Posterior vena cava (tissue), 2 donors: ENCODE measurements at places on chromosomes 1 and 21. TPM values are rescaled to one million over a fixed set of nuclear protein-coding genes. Genes with fewer than 3 reads are reported as not detected.

The LCE1C gene
- not detected for total RNA-seq

DNA sequence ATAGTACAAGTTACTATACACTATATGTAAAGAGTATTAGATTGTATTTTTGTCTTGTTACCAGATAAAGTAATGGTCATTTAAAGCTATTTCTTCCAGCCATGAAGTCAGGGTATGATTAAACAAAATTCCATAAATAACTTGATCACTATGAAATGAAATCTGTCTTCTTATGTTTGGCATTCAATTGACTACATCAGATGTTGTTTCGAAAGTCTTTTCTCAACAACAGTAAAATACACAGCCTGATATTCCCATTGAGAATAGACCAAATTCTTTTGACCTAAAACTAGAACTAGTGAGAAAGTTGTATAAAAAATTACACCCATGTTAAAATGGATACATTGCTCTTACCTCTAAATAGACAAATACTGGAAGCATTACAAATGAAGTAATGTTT, 134.6 kb upstream of the ADAMTS5 start:
- DNase-seq = no peak

The C1orf105 gene
- total RNA-seq = not detected

GRCh38 chr1:99704356-99704816, 58.5 kb downstream of the PALMD start:
- no peak for DNase-seq

The SPRR5 gene
- not detected for total RNA-seq

The FAM177B gene
- total RNA-seq = not detected

DNA sequence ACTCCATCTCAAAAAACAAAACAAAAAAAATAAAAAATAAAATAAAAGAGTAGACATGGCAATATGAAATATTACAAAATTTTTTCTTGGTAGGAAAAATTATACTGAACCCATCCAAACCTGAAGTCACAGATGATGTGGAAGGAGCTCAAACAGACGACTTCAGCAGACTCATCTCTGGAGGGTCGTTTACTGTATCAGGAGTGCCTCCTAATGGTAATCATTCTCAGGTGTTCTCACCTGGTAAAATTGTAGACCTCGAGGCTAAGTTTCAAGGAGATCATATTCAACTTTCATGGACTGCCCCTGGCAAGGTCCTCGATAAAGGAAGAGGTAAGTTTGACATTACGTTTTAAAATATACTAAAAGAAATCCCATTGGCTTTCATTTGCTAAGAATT, 54.3 kb upstream of the SH3GLB1 start:
- no peak for DNase-seq

GRCh38 chr1:58555393-58555792, 8.9 kb upstream of the OMA1 start:
- no peak for DNase-seq

The EPHB2 gene
- 11.4 TPM for total RNA-seq

DNA sequence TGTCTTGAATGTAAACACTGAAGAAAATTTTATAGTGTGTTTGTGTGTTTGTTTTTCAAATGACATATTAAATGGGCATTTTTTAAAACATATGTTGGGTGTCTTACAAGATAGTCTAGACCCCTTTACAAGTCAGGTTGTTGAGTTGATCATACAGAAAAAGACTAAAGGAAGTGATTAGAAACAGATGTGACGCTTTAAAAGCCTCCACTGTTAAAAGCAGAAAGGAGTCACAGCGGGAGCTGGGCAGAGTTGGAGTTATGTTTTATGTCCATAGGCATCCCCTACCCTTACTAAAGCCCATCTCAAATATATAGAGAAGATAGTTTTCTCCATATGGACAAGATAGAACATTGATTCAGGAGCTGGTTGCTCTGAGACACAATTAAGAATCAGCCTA, 393.9 kb downstream of the PLPP3 start:
- DNase-seq = no peak

GRCh38 chr1:236882678-236883077, 87.6 kb downstream of the MTR start:
- DNase-seq = no peak

DNA sequence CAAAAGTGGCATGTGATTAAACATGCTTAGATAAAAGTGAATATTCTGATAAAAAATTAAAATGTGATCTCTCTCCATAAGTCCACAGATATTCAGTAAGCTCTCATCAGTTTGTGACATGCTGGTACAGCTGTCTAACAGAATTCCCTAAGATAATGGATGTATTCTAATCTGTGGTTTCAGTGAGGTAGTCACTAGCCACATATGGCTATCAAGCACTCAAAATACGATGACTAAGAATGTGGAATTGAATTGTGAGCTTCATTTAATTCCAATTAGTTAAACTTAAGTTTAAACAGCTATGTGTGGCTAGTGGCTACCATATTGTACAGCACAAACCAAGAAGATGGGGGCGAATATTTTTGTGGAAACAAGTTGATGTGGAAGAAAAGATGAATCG, 4.1 kb upstream of the REG4 start:
- DNase-seq = no peak

GRCh38 chr1:198970916-198971315, 332.1 kb downstream of the PTPRC start:
- DNase-seq = no peak

DNA sequence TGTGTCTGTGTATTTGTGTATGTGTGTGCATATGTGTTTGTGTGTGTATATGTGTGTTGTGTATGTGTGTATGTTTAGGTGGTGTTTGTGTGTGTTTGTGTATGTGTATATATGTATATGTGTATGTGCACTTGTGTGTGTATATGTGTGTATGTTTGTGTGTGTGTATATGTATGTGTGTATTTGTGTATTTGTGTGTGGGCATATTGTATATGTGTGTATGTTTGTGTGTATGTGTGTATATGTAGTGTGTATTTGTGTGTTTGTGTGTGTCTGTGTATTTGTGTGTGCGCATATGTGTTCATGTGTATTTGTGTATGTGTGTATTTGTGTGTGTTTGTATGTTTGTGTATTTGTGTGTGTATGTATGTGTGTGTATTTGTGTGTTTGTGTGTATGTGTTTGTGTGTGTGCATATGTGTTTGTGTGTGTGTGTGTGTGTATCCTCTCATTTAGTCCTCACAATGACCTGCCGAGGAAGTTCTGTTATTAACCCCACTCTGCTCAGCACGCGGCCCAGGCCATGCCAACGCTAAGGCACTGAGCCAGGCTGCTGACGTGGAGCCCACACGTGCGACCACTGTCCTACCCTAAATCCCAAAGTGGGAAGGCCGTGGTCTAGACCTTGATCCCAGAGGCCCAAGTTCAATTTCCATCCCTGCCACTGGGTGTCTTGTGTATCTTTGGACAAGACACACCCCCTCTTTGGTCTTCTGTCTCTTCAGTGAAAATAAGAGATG, 43.2 kb upstream of the TMEM51 start:
- DNase-seq = peak; percentile 50

The SELP gene
- total RNA-seq = 23.8 TPM

The FGR gene
- total RNA-seq = 21.9 TPM

The NBPF20 gene
- total RNA-seq = 3.6 TPM

DNA sequence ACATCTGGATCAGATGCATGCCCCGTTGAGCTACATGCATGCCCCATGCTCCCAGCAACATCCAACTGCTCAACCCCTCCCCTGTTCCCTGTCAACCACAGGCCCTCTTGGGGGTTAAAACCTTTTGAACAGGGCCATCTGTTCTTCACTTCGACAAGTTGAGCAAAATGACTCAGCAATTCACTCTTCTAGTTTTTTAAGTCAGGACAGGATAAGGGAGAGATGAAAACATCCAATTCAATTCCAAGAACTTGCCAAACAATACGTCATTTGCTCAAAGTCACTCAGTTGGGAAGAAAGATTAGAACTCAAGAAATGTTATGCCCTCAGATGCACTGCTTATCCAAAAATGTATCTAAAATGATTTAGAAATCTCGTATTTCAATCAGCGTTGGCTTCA, 46.1 kb upstream of the MTF2 start:
- DNase-seq = no peak

DNA sequence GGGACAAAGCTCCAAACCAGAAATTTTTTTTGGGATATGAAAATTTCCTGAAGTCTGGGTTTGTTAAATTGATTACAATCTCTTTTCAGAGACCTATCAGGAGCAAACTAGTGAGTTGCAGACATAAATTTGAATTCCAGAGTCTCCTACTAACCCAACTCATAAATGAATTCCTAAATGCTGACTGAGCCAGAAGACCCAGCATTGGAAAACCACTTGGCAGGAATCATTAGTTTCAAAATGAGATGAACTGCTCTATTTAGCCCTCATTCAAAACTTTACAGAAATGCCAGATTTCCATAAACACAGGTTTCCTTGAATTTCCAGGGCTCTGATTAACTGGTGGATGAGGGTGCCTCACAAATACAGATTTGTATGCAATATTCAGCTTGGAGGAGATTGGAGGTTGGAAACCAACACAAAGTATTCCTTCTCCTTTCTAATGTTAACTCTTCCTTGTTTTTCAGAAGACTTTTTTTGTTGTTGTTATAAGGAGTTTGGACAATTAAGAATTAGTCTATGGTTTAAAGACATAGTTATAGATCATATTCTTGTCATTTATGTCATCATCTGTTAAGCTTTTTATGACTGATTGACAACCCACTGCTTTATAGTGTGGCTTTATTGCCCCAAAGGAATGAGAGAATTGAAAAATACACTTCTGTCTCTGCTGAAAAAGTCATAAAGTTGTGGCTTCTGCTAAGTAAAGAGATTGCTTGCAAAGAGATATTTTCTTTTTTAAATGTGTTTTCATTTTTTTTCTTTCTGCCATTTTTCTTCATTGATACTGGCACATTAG, 222.8 kb downstream of the HLX start:
- DNase-seq = no peak

GRCh38 chr1:239536165-239536849, 149.9 kb downstream of the CHRM3 start:
- DNase-seq = no peak

The TMEM269 gene
- total RNA-seq = not detected

DNA sequence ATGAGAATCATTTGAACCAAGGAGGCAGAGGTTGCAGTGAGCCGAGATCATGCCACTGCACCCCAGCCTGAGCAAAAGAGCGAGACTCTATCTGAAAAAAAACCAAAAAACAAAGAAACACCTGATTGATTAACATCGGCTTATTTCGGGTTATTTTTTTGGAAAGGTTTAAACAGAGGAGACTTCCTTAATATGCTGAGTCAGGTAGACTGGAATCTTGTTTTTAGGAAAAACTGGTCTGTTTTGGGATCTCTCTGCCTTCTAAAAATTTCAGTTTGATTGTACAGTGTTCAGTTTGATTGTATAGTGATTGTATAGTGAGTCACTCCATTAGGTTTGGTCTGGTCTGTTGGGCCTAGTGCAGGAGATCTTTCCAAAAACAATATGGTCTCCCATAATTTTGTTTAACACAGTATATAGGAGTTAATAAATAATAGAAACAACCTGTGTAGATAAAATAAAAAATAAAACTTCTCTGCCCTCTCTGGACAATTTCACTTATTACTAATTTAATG, 196.3 kb upstream of the CHRM3 start:
- DNase-seq = no peak

- no peak for DNase-seq
Measured at GRCh38 chr1:157732755-157733154, 32.2 kb upstream of the FCRL3 start.

The RCAN1 gene
- 59.6 TPM for total RNA-seq

The CASQ2 gene
- total RNA-seq = 122 TPM

The GBP6 gene
- total RNA-seq = not detected

DNA sequence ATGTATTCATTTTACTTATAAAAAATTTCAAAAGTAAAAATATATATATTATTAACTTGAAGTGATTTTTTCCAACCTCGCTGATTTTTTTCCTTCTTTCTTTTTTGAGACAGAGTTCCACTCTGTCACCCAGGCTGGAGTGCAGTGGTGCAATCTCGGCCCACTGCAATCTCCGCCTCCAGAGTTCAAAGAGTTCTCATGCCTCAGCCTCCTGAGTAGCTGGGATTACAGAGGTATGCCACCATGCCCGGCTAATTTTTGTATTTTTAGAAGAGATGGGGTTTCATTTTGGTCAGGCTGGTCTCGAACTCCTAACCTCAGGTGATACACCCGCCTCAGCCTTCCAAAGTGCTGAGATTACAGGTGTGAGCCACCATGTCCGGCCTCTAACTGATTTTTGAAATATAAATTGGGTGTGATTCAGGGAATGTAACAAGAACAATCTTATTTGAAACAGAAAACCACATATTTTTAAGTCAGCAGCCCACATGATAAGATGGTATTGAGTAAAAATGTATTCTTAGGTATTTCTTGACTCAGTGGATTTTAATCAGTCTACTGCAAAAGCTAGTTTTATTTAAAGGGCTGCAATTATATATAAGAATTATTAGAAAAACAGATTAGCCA, 30.0 kb downstream of the ZBTB8B start:
- DNase-seq = no peak

GRCh38 chr1:981955-982558, at the start of gene PERM1:
PERM1 (minus strand) TSS chr1:982093; CDS start chr1:981029, 1,064 bp downstream.
- DNase-seq = no peak

- DNase-seq = peak; percentile 58
Measured at GRCh38 chr1:171221665-171222591, 26.4 kb upstream of the FMO1 start.

- DNase-seq = no peak
Measured at GRCh38 chr1:157040802-157041201, 4.7 kb downstream of the ARHGEF11 start.

DNA sequence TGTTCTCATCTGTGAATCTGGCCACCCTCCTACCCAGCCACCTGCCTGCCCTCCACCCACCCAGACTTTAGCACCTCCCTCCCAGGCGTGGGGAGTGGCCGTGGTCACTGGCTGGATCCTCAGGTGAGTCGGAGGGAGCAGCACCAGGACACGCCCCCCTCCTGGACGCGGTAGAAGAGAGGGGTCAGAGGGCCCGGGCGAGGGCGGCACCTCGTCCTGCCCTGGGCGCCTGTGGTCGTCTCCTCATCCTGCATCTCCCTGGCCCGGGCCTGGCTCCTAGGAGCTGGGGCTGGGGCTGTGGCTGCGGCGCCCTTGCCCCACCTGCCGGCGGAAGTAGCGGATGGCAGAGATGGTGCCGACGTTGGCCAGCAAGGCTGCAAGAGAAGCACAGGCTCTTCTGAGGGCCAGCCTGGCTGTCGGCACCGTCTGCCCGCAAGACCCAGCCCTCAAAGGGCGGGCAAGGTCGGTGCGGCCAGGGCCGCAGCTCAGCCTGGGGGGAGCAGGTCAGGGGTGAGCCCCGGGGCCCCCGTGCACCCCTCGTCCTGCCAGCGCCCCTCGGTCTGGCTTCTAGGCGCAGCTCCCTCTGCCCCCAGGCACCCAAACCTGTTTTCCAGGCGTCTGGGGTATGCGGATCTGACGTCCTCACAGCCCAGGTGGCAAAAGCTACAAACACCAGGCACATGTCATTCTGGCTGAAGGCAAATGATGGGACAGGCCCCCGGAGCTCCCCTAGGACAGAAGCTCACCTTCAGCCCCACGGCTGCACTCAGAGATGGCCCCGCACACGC, 5.8 kb downstream of the PERM1 start:
- DNase-seq = no peak

DNA sequence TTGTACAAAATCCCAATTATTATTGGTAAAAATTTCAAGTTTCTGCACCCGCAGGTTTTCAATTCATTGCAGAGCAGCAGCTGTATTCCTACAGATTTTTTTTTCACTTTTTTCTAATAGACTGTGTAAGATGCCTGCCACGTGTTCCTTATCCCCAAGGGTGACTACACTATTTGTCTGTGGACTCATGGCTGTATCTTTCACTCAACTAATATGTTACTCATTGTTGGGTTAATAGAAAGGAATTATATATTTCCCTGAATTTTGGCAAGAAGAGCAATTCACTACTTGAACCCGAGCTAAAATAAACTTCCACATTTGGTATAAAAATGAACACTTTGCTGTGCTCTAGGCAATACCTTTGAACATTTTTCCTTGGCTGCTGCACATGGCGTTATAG, 158.7 kb downstream of the NCAM2 start:
- no peak for DNase-seq

The CACNA1S gene
- 0.14 TPM for total RNA-seq

The MRPS6 gene
- 45.8 TPM for total RNA-seq

The ICOSLG gene
- 2.8 TPM for total RNA-seq
